ENCODE measurements at places on chromosomes 1 and 21.

DNA sequence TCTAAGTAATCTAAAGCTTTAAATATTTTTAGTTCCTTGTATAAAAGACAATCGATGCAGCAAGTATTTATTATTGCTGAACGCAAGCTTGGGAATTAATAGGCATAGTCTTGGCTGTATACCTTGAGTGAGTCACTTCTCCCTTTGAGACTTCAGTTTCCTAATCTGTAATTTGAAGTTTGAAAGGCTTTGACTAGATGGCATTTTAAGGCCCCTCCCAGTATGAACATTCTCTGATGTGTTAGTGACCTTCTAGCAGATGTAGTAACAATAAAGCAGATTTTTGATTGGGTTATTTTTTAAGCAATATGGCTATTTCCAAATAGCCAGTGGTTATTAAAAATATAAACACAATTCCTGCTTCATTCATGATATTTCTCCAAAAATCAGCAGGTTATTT, 58.2 kb downstream of the DUSP10 start:
- no peak for DNase-seq

DNA sequence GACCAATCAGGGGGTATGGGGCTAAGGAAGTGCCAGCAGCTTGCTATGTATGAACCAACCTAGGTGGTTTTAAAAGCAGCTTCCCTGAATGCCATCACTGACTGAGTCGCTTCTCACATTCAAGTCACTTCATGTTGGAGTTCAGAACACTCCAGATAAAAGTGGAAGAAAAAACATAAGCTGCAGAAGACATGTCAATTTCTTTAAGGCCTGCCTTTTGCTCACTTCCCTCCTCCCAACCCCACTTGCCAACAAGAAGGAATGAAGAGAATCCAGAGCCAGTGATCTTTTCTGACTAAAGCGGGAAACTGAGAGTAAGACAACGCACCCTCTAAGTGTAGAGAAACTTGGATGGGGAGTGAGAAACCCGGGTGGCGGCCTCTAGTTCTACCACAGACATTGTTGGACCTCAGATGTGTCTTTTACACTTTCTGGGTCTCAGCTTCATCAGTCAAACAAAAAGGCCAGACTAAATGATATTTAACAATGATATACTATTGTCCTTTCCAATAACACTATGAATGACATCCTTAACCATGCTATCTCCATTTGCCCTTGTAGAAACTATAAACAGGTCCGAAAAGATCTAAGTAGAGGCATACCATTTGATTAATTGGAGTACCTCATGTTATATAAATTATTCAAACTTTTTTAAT, 54.1 kb downstream of the LUZP1 start:
- DNase-seq = peak; percentile 26

GRCh38 chr1:228933753-228934152, 198.5 kb downstream of the RHOU start:
- no peak for DNase-seq

GRCh38 chr1:231387770-231388669, 34.1 kb downstream of the EGLN1 start:
- DNase-seq = no peak

GRCh38 chr1:62110198-62110817, 84.3 kb upstream of the L1TD1 start:
- DNase-seq = no peak

GRCh38 chr1:195663549-195664280, 944.5 kb downstream of the KCNT2 start:
- peak; percentile 26 for DNase-seq

GRCh38 chr1:27346357-27346756, 4.5 kb downstream of the SYTL1 start:
- no peak for DNase-seq

DNA sequence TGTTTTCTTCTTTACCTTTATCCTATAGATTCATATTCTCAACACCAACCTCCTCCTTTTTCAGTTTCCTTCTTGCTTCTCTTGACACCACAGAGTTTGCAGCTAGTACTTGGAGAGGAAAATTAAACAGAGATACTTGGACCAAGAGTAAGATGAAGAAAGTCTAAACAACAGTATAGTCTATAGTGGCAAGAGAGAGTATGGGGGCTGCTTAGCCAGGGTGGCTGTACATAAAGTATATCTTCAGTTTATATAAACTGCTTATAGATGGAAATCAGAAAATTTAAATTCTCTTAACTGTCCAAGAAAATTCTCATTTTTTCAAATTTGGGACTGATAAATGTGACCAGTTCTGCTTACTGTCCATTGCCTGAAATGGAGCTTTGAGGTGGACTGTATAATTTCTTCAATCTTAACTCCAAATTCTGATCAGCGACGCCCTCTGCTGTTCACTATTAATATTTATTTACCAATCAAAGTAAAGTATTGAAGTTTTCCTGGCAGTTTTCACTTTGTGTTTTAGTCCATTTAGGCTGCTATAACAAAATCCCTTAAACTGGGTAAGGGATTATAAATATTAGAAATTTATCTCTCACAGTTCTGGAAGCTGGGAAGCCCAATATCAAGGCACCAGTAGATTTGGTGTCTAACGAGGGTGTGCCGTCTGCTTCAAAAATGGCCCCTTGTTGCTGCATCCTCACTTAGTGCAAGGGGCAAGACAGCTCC, 14.8 kb upstream of the METTL18 start:
- DNase-seq = peak; percentile 63

DNA sequence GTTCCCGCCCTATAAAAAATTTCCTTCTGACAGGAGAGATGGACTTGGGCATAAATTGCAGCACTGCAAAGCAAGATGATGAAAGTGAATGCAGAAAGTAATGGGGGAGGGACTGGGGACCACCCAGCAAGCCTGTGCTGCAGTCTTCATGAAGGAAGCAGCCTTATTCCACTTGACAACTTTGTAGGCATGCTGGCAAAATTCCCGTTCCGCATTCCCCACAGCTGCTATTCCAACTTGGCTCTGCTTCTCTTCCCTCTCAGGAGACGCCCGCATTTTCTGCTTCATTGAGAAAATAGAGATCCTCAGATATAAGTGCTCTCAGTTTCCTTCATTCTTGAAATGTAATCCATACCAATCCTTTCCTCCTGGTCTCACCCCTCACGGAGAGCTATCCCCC, 2.4 kb downstream of the HMGB4 start:
- DNase-seq = no peak

DNA sequence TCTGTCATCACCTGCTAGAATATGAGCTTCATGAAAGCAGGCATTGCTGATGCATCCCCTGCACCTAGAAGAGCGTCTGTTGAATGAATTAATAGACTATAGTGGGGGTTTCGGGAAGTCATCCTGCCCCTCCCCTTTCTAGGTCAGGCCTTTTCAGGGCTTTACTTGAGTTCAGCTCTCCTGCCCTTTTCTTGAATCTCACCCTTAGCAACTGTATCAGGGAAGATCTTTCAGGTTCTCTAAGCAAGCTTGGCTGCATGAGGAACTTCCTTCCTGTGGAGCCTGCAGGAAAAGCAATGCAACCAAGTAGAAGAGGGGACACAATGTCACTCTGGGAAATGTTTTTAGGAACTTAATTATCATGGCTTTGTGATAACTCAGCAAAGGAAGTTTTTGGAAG, 27.2 kb upstream of the KIAA0040 start:
- DNase-seq = no peak

DNA sequence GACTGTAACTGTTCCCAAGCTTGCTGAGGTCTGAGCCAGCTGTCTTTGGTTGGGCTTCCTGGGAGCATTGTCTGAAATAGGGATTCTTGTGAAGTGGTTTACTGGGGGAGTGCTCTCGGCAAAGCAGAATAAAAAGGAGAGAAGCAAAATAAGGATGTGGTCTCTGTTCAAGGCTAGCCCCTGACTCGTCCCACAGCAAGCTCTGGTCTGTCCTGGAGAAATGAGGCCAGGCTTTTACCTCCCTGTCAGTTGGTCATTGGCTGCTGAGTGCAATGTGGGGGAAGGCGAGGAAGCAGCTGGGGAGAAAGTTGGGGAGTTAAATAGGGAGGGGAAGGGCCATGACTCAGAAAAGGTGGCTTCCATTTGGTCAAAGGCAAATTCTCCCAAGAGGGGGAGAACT, 303.9 kb upstream of the DUSP10 start:
- no peak for DNase-seq

DNA sequence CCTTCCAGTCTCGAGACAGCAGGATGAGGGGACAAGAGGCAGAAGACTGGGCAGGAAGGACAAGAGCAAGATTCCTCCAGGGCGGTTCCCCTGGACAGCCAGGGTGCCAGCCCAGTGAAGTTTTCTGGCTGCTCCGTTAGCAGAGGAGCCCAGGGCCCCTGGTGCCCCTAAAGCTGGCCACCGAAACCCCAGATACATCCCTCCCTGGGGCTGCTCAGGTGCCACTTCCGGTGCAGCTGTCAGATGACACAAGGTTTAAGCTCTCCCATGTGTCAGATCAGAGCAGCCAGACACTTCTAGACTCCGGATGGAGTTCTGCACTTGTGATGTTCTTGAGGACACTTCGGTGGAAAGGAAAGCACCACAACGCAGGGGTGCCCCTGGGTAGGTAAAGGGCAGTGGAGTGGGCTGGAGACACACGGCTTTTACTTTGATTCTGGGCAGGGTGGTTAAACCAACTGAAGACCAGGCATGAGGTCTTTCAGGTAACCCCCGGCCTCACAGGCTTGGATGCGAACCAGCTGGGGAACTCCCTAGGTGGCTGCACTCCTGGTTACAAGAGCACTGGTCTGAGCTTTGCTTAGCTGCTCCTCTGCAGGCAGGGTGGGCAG, 85.7 kb downstream of the ITPKB start:
- no peak for DNase-seq

GRCh38 chr1:195618287-195618686, 990.0 kb downstream of the KCNT2 start:
- DNase-seq = no peak

DNA sequence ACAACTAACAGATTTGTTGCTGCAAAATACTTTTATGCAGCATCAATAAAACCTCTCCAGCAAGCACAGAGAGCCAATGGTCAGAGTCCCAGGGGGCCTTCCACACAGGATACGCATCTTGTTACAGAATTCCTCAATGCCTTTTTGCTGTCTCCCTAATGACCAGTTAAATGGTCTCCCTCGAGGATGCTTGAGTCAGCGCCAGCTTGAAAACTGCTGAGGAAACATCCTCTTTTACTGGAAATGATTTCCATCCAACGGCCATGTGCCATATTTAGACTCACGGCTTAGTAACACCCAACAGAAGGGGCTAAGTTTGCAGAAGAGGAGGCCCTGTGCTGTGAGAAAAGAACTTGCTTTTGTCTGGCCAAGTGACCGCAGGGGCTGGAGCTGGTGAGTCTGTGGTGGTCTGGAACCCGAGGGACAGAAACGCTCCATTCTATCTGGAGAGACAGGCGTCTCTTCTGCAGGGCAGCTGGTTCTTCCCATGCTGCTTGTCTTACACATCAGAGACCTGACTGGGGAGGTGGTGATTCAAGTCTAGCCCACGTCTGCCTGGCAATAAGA, 496.4 kb downstream of the SETD4 start:
- DNase-seq = no peak

DNA sequence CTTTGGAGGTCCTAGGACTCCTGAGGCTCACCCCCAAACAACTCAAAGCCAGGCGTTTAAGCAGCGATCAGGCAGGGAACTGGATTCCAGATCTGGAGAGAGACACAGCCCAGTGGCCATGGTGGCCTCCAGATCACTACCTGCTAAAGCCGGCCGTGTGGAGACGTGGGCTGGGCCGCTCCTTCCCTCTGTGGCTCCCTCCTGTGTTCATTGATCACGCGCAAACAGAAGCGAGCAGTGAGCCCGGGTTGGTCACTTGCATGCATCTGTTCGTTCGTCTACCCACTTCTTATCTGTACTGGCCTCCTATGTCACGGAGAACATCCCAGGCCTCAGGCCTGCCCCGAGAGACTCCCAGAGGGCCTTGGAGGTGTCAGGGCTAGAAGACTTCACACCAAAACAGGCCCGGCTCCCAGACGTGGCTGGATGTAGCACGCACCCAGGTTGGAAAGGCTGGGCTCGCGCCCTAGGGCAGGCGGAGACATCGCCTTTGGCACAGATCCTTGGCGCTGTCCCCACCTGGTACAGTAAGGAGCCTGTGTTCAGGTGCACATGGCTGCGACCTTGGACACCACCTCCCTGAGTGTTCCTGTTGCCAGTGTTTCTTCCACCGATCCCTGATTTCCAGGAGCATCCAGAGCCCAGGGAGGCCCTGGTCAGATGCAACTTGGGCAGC, 76.7 kb upstream of the ARHGEF16 start:
- DNase-seq = no peak

DNA sequence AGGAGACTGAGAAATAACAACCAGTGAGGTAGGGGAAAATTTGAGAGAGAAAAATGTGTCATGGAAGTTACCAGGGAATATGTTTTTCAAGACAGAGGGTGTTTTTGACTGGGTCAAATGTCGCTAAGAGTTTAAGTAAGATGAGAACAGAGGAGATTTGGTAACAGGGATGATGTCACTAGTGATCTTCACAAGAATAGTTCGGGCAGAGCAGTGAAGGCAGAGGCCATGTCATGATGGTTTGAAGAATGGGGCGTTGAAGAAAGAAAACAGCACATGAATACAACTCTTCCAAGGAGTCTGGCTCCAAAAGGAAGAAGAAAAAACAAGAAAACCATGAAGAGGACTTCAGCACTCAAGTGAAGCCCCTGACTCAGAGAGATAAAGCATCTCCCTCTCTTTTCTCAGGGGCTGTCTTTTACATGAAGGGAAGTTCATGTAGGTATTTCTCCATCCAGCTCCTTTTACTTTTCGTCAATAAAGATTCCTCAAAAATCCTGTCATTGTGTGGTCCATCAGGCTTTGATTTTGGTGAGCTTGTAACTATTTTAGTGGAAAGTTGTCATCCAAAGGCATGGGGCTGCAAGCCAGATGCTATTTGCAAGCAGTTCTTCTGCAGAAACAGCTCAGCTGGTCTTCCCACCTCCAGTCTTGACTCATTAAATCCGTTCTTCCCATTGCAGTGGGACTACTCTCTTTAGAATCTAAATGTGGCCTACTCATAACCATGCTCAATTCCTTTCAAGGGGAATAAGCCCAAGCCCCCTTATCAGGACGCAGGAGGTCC, 397.3 kb downstream of the LMX1A start:
- no peak for DNase-seq

DNA sequence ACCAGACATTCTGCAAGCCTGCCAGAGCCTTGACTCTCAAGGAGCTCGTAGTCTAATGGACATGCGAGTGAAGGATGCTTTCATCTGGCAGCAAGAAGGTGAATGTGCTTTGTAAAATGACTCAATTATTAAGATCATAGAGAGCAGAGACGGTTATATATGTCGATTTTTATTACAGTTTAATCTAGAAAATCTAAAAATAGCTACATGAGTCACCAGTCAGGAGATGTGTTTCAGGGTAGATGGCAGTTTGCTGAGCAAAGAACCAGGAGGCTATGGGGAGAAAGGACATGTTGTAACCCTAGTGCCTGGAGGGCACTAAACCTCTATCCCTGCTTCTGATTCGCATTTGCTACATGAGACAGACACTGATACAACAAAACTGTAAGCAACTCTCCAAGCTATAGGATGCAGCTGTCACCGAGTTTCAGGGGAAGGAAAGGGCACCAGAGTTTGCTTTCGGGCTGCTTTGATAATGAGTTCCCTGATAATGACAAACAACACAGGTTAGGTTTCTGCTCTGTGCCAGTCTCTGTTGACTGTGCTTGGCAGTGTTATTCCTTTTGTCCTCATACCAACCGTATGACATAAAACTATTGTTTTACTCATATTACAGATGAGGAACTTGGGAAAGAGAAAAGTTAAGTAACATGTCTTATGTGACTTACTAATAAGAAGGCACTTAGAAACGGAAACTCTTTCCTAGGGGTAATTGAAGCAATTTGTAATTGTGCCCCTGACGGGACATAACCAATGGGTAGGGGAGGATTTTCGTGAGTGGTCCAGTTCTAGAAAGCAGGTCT, 43.2 kb downstream of the C1orf198 start:
- peak; percentile 36 for DNase-seq

- no peak for DNase-seq
Observed at GRCh38 chr1:190177555-190177954, 300.1 kb downstream of the BRINP3 start.
